Activated naive CD8-positive, alpha-beta T cell treated with anti-CD3 and anti-CD28 coated beads, Interleukin-2, amount 50 U/mL, for 16 hours (primary cell): ENCODE measurements at places on chromosomes 5 and 9.

- no peak for DNase-seq
Observed at GRCh38 chr5:75235711-75236110, 967 bp downstream of the ANKRD31 start.

GRCh38 chr9:3478549-3478953 is 47.2 kb downstream of the RFX3 start:
- DNase-seq: no peak

DNA sequence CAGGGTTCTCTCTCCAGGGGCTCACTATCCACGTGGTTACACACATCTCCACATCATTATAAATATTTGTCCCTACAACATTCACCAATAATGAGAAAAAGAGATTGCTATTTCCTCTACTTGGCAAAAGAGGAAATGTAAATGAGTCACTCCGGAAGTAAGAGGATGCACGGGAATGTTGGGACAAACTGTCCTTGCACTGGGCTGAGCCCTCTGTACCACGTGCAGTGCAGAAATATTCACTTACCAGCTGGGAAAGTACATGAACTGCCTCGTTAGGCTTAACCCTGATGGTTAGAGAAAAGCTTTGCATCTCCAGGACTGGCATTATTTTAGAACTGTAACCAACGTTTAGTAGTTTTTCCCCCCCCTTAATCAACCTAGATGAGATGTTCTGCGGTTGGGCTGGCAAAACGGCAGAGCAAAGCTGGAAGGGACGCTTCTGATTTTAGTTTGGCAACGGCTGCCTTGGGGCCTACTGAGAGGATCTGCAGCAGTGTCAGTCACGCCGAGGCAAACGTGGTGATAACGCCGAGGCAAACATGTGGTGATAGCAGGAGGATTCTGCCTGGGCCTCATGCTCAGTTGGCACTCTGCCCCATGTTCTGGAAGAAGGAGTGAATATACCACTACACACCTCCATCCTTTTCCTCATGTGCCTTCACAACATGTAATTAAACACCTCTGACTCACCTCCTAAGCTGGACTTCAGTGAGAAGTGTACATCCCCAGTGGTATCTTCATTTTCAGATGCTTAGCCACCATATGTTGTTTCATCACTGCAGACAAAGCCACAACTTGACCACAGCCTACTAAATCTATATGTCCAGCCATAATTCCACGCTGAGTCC is 661.4 kb upstream of the KLF4 start:
- no peak for DNase-seq

- DNase-seq: no peak
Observed at GRCh38 chr5:160209917-160210316, 19.4 kb upstream of the FABP6 start.

DNA sequence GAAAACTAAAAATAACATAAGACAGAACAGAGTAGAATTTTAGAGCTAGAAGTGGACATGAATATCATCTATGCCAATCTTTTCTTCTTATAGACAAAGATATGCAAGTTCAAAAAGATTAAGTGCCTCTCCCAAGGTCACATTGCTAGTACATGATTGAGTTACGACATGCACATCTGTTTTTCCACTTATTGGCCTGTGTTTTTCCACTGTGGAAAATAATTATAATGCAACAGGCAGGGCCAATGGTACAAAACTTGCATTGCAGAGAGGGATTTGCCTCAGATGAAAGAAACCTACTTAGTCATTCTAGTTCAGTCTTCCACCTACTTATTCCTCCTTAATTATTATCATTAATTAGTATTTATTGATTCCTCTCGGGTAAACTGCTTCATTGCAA is 407.8 kb upstream of the SGCD start:
- DNase-seq: no peak

DNA sequence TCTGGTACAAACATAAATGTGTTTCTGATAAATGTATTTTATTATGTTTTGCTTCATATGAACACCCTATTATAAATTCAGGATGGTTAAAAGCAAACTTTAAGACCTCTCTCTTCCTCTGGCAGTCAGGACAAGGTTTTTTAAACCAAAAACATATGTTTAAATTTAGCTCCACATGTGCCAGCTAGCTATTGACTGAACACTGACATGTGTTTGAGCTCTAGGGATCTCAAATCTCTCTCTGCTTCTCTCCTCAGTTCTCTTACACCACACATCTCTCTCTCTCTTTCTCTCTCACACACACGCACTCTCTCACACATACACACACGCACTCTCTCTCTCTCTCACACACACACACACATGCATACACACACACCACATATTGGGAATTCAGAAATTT is 150.1 kb upstream of the RFX3 start:
- no peak for DNase-seq

- DNase-seq: no peak
Observed at GRCh38 chr5:4442221-4442620, 697.9 kb upstream of the ADAMTS16 start.

- no peak for DNase-seq
Observed at GRCh38 chr5:157387683-157388093, 72.3 kb upstream of the NIPAL4 start.

GRCh38 chr5:37836592-37837413 is 3.0 kb downstream of the GDNF start:
- no peak for DNase-seq

GRCh38 chr9:16202221-16202620 is 649.4 kb downstream of the CCDC171 start:
- no peak for DNase-seq

GRCh38 chr5:35902046-35902672 is 36.3 kb downstream of the CAPSL start:
- DNase-seq: no peak

DNA sequence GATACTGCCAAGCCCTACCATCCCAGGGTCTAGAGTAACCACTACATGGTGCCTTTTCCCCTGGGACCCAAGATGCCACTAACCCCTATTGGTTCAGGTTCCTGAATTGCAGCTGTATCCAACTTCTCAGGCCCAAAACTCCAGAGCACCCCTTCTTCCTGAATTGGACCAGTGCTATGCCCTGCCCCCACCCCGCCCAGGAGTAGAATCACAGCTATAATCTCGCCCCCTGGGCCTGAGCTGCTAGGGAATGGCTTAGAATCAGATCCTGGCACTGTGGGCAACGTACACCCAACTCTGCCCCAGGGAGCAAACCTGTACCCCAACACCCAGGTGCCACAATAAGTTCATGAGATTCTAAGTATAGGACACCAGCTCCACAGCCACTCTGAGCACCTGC is 206.3 kb downstream of the CACNA1B start:
- DNase-seq: no peak

GRCh38 chr5:101212942-101213514 is 309.9 kb upstream of the ST8SIA4 start:
- no peak for DNase-seq

GRCh38 chr9:107593224-107593870 is 103.8 kb upstream of the KLF4 start:
- no peak for DNase-seq

DNA sequence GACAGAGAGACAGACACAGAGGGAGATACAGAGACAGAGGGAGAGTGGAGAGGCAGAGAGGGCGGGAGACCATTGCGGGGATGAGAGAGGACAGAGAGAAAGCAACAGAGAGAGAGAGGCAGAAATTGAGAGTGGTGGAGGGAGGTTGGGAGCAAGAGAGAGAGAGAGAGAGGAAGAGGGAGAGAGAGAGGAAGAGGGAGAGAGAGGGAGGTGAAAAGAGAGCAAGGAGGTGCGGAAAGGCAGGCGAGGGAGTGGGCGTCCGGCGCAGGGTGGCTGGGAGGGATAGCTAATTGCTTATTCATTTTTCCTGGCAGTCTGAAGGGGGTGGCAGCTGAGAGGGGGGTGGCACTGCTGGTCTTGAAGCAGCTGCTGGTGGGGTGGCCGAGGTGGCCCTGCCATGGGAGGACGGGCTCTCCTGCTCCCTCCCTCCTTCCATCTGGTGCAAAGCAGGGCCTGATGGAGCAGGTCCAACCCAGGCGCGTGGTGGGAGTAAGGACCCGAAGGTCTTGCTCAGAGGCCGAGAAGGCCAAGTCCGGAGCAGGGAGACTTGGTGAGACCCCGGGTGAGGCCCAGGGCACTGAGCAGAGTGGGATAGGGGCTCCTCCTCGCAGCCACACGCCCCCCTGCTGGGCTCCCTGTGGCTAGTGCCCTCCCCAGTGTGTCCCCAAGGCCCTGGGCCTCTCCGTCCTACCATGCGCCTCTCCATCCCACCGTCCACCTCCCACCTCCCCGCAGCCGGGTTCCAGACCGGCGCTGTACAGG is 25.3 kb upstream of the RNU6ATAC start:
- no peak for DNase-seq

GRCh38 chr5:77065256-77065655 is 21.8 kb downstream of the ZBED3 start:
- no peak for DNase-seq

- DNase-seq: no peak
Observed at GRCh38 chr9:122126331-122127261, 33.0 kb downstream of the NDUFA8 start.

- DNase-seq: no peak
Observed at GRCh38 chr9:27033815-27034403, 28.4 kb upstream of the LRRC19 start.
